ENCODE measurements at places on chromosomes 1 and 21.

DNA sequence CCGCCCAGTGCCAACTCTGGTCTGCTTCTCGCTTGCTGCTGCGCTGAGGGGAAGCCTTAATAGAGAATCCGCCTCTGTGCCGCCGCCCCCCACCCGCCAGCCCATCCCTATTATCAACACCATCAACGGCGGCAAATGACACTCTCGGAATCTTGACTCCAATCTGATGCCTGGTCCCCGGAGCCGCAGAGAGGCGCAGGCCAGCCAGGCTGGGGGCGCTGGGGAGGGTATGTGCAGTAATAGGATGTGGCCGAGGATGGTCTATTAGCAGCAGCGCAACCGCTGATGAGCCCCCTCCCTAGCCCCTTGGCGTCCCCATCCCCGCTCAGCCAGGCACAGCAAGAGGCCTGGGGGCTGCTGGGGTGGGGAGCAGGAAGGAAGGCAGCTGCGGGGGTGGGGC, 15.1 kb upstream of the DMBX1 start:
- no peak for DNase-seq

DNA sequence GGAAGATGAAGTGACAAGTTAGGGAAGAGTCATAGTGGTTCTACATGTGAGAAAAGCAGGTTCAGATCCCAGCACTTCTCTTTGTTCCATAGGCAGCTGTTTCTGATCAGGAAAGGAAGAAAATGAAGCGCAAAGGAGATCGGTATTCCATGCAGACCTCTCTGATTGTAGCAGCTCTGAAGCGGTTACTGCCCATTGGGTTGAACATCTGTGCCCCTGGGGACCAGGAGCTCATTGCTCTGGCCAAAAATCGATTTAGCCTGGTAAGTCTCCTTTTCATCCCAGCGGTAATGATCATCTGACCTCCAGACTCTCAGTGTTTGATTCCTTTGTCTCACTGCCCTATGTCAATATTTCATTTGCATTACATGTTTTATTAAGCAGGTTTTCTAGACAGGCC, 173.6 kb downstream of the ZP4 start:
- DNase-seq = no peak

DNA sequence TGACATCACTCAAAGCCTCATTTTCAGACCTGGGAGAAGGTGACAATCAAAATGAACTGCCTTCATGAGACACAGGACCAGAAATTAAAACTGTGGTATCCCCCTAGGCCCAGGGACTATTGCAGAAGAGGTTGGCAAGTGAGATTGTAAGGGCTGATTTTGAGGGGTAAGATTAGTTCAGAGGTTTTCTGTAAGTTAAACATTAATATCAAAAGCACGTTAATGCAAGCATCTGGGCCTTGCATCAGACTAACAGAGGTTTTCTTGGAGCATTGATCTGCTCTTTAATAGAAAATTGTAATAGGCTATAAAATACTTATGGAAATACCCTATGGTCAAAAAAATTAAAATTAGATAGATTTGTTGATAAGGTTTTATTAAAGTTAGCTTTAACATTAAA, 14.6 kb upstream of the GBP4 start:
- DNase-seq = no peak

DNA sequence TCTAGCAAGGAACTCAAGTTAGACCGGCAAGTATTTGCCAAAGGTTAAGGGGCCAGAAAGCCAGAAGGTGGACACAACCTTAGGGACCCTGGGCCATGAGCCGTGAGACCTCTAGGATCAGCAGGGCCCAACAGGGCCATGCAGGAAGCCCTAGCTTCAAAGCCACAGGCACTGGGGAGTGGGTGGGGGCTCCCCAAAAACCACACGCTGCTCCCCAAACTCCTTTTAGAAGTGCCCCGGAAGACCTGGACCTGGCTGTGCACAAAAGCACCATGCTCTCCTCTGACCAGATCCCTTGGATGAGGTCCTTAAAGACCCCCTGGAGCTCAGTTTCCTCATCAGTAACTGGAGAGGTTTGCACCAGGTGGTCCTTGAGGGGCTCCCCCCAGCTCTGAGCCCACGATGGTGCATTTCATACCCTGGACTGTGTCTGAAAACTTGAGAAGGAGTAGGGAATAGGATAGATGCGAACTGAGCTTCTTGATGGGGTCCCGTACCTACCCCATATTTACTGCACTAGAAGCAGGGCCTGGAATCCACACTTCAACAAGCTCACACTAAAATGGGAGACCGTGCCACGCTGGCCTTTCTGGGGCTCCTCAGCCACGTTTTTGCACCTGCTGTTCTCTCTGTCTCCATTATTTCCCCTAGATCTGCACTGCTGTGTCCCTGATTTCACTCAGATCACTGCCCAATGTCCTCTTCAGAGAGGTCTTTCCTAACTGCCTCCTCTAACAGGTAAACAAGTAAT, 40.6 kb upstream of the LBR start:
- DNase-seq = peak; percentile 3

DNA sequence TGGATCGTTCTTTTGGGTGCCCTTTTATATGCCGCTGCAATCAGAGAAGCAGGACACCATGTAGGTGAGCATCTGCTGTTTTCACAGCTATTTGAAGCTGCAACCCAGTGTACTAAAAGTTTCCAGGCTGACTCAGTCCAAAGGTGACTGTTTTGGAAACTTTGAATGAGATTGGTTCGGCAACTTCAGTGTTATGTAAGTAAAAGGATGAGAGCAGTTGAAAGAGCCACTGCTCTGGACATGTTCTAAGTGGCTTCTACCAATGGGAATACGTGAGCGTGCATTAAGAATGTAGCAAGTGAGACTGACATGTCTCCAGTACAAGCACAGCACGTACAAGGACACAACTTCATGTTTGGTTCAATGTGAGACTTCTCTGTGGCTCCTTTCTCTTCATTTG, 55.6 kb downstream of the DDR2 start:
- no peak for DNase-seq

DNA sequence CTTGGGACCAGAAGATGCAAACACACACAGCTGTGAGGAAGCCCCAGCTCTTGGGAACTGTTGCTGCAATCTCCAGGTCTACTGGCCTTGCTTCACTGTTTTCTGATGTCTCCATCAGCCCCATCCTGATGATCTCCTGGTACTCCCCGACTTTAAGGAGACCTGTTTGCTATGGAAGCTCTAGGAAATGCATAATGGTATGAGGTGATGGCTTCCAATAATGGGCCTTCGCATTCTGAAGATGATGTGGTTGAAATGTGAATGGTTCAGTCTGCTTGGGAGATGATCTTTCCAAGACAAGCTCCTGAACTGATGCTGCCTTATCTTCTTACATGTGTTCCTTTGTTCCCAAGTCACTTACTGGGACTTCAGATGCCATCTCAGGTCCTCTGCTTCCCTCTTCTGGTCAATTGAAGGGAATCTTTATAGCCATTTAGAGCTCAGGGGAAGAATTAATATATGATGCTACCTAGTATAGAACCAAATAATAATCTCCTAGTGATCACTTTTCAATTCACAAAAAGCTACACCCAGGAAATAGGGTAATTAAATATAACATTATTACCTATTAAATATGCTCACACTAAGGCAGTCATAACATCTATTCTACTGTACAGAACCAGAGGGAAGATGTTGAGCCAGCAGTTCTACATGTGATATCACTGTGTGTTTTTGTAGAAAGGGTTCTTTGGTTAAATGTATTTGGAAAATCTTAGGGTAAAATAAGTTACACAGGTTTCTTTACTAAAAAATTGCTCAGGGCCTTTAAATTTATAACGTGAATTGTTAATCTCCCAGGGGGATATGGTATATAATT, 73.9 kb upstream of the VTCN1 start:
- DNase-seq = no peak

GRCh38 chr21:33241846-33242245, 12.1 kb downstream of the IFNAR2 start:
- DNase-seq = no peak

- no peak for DNase-seq
Observed at GRCh38 chr1:201324306-201324705, 41.0 kb downstream of the PKP1 start.

Measured in activated CD8-positive, alpha-beta memory T cell treated with anti-CD3 and anti-CD28 coated beads, Interleukin-2, amount 50 U/mL, for 4 hours (primary cell).